ENCODE measurements at places on chromosomes 5 and 9.

- DNase-seq: no peak
Observed at GRCh38 chr9:35826071-35826701, 2.3 kb downstream of the FAM221B start.

DNA sequence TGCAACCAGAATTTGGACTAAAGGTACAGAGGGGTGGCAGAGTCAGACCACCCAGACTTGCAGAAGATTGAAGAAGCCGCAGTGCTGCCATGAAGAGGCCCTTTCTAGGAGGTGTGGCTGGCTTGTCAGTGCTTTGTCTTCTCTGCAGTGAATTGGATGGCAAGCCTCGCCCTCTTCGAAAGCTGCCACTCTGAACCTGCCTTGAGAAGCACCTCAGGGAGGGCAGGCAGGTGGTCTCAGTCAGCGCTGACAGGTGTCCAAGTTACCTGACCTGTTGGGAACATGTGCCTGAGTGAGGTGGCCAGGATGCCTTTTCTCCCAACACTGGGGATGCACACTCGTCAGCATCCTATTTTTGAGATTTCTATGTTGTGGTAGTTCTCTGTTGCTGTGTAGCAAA lies 6.2 kb downstream of the TENT4A start:
- DNase-seq: no peak

- DNase-seq: no peak
Observed at GRCh38 chr5:132342291-132343180, 27.0 kb upstream of the SLC22A5 start.

DNA sequence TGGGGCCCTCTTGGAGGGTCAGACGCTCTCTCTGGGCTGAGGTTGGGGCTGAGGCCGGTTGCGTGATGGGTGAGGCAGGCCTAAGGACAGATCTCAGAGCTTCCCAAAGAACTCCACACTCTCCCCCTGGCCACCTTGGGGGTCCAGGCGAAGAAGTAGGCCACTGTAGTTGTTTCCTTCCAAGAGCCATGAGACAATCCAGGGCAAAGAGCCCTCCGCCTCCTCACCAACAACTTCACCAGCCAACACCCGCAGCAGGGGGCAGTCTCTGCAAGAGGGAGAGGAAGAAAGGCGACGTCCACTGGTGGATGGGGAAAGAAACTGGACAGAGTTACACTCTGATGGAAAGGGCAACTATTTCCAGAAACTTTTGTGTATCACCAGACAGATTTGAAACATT lies 10.7 kb downstream of the SLC35A4 start:
- no peak for DNase-seq

DNA sequence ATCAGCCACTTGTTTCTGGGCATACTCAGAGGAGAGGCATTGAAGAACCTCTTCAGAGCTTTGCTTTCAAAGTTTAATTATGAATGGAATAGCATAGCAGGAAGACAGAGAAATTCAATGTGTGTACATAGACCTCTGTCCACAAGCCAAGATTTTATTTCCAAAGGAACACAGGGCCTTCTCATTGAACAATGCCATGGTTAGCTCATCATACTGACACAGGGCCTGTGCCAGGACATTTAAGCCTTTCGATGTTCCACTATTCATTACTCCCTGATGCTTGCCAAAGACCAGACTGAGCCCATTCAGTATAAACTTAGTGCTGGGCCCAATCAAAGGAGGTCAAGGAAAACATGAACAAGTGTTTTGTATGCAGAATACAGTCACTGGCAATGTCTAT lies 280.8 kb downstream of the FBXL17 start:
- peak; percentile 74 for DNase-seq

GRCh38 chr5:125214080-125214479 lies 467.6 kb upstream of the ZNF608 start:
- DNase-seq: no peak

DNA sequence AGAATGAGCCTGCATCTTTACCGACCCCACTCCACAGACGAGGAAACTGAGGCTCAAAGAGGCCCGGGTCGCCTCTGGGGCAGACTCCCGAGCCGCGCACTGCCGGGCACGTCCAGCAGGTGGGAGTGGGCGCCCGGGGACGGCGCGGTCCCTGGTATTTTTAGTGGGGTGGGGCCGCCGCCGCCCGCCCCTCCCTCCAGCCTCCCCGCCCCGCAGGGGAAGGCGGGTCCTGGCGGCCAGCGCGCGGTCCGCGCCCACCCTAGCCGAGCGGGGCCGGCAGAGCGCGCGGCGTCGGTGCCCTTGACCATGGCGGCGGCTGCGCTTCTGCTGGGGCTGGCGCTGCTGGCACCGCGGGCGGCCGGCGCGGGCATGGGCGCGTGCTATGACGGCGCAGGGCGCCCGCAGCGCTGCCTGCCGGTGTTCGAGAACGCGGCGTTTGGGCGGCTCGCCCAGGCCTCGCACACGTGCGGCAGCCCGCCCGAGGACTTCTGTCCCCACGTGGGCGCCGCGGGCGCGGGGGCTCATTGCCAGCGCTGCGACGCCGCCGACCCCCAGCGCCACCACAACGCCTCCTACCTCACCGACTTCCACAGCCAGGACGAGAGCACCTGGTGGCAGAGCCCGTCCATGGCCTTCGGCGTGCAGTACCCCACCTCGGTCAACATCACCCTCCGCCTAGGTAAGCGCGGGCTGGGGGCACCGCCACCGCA lies at the start of gene LAMC3:
Gene LAMC3 (plus strand): TSS at position 266 of the 710 bp plus-strand sequence. CDS start 41 bp downstream, at position 307.
- DNase-seq: no peak

GRCh38 chr9:135252980-135253304 lies 165.5 kb downstream of the OLFM1 start:
- no peak for DNase-seq

- no peak for DNase-seq
Observed at GRCh38 chr5:53463909-53464621, 16.4 kb upstream of the FST start.

DNA sequence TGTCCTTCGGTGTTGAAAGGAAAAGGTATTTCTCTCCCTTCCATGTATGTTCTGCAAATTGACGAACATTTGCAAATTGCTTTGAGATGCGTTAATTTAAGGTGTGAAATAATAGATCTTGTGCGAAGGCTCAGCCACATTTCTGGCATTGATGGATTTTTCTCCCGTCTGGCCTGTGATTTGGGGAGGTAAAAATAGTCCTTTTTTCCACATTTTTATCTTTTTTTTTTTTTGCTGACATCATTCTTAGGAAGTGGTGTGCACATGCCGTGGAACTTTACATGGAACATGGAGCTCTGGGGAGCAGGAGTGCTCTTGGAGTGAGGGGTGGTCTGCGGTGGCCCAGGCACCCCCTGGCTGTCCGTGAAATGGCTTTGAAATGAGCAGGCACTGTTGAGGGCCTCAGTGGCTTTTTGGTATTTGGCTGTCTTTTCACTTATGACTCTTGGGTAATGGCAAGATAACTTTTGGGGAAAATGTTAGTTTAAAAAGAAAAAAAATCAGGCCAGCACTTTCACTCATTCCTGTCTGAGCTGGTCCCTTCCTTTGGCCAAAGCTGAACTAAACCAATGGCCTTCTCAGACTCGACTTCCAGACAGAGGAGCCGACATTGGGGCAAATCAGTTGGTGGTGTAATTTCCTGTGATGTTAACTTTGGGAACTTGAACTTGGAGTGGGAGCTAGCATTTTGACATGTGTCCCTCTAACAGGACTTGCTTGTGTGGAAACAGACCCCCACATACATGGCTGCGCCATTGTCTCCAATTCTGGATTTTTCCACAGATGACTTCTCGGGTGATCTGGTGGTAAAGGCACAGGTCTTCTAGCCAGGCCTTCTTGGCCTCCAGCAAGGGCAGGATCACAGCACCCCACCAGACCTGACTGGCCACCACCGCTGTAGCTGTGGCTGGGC lies 4.2 kb downstream of the NEK6 start:
- no peak for DNase-seq

GRCh38 chr5:58759745-58760144 lies 176.9 kb downstream of the RAB3C start:
- no peak for DNase-seq

- DNase-seq: no peak
Observed at GRCh38 chr5:91125916-91126315, 257.2 kb downstream of the ARRDC3 start.

GRCh38 chr5:80757290-80757689 lies 102.5 kb upstream of the DHFR start:
- no peak for DNase-seq

GRCh38 chr9:91995000-91995655 lies 45.1 kb upstream of the ROR2 start:
- DNase-seq: no peak

- no peak for DNase-seq
Observed at GRCh38 chr5:98784411-98784810, 10.9 kb downstream of the RGMB start.

DNA sequence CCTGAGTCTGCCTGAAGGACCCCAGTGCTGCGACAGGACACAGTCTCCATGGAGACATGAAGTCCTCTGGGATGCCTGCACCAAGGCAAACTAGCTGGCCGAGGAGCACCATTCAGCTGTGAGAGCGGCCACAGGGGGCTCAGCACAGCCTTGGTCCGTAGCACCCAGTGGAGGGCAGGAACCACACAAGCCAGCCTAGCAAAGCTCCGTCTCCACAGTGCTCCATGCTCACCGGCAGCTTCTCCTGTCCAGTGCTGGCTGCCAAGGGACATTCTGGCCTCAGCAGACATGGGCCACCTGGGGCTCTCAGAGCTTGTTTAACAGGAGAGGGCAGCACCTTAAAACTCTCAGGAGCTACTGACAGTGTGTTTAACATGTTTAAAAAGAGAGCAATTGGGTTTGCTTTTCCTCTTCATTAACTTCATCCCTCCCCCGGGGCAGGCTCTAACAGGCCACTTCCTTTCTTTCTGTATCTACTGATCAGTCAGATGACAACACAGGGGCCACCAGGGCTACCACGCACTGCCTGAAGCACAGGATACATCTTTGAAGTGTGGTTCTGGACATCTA lies 57.0 kb downstream of the SECISBP2 start:
- no peak for DNase-seq

GRCh38 chr5:43195670-43196265 lies 3.7 kb downstream of the NIM1K start:
- DNase-seq: no peak

DNA sequence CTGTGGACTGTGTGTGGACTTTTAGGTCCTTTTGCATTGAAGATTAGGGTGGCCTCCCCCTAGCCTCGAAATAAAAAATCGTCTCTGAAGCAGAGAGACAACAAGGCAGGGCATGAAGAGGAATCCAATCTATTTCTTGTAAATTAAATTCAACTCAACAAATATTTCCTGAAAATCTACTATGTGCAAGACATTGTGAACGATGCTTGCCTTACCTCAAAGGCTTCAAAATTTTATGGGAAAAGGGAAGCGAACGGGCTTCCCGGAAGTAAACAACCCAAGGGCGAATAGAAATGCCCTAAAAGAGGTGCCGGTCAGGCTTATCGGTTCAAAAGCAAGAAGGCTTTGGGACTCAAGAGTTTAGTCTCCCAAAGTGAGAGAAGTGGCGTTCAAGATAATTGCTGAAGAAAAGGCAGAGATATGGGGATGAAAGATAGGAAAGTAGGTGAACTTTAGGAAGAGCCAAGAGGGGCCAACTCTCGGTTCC lies 525 bp downstream of the KIF24 start:
- no peak for DNase-seq

- no peak for DNase-seq
Observed at GRCh38 chr5:90546216-90546837, 12.3 kb upstream of the ADGRV1 start.

- no peak for DNase-seq
Observed at GRCh38 chr5:159163701-159164046, 45.7 kb downstream of the RNF145 start.

DNA sequence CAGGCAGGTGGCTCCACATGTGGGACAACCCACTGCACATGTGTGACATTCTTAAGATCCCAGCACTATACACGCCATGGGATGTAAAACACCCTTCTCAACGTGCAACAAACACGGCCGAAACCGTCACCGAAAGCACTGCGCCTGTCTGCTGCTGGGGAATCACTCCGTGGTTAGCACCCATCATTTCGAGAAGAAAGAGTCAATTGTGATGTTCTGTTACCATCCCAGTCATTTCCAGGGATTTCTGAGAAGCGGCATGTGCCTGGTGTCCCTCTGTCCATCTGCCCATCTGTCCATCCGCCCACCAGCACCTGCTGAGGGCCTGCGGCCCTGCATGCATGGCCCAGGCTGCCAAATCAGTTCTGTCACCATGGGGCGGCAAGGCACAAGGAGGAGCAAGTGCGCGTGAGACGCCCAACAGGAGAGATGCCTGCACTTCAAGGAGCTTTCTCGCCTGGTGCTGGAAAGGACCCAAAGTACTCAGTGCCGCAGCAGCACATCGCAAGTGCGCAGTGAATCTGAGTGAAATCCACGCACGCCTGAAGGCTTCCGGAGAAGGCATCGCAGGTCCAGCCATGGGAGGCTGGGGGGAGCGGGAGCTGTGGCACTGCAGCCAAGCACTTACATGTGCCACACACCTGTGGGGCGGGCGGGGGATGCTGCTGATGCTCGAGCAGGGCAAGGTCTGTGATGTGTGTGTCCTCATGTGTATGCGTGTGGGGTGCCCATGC lies 38.0 kb downstream of the VAV2 start:
- DNase-seq: no peak

- DNase-seq: no peak
Observed at GRCh38 chr5:6280425-6281100, 97.8 kb downstream of the MED10 start.

- no peak for DNase-seq
Observed at GRCh38 chr9:101587332-101588043, 7.3 kb downstream of the PPP3R2 start.

- no peak for DNase-seq
Observed at GRCh38 chr5:32090026-32090754, 83.9 kb downstream of the GOLPH3 start.

GRCh38 chr9:8160787-8161186 lies 361.2 kb upstream of the DMAC1 start:
- DNase-seq: no peak

- DNase-seq: peak; percentile 90
Observed at GRCh38 chr9:128927731-128928411, 7.1 kb downstream of the PHYHD1 start.

GRCh38 chr9:72349911-72350310 lies 15.1 kb downstream of the ZFAND5 start:
- no peak for DNase-seq

DNA sequence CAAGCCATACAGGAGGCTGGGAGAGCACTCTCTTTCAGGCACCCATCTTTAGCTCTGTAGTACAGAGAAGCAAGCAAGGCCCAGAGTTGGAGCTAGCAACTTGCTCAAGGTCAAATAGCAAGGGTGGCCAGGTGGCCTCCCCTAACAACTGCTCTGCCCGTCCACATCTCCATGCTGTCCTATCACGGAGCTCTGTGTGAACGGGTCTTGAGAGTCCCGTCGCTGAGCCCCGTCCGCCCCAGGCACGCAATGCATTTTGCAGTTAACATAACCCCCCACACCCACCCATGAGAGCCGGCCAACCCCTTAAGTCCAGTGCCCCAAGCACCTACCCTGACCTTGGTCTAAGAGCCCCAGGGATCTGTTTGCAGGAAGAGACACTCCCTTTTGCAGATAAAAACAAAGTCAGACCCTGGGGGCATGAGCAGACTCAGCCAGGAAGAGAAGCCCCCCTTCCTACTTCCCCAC lies 1.5 kb downstream of the RNF44 start:
- no peak for DNase-seq

Measured in spinal cord (tissue), 10 donors.